Colonic mucosa (tissue), 4 donors: ENCODE measurements at places on chromosomes 11 and 22. TPM values are rescaled to one million over a fixed set of nuclear protein-coding genes. Genes with fewer than 3 reads are reported as not detected.

PRRG4 gene
- 18.6 TPM for total RNA-seq

- H3K4me3 ChIP-seq = no peak overlapping the region
- H3K36me3 ChIP-seq = no peaks in the 10 kb centered on the region
- no peak overlapping the region for H3K27ac ChIP-seq
These were observed 154.6 kb upstream of the TRPC6 start for GRCh38 chr11:101738452-101738851.

- H3K27me3 ChIP-seq = no peaks in the 10 kb centered on the region
- H3K36me3 ChIP-seq = no peaks in the 10 kb centered on the region
- no peaks in the 10 kb centered on the region for H3K4me1 ChIP-seq
- no peak for DNase-seq
These were observed 14.5 kb upstream of the BBOX1 start for GRCh38 chr11:27025957-27026733.

TLCD5 gene
- 1.3 TPM for total RNA-seq

ADSL gene
- total RNA-seq = 26.4 TPM

- H3K27ac ChIP-seq = no peak overlapping the region
- no peak for DNase-seq
- no peaks in the 10 kb centered on the region for H3K4me1 ChIP-seq
- no peaks in the 10 kb centered on the region for H3K27me3 ChIP-seq
- H3K4me3 ChIP-seq = no peak overlapping the region
- peaks cover 15% of the 10 kb centered on the region for H3K36me3 ChIP-seq
These were observed 24.3 kb upstream of the ADSL start for GRCh38 chr22:40322021-40322420.

C11orf97 gene
- total RNA-seq = not detected

DNA sequence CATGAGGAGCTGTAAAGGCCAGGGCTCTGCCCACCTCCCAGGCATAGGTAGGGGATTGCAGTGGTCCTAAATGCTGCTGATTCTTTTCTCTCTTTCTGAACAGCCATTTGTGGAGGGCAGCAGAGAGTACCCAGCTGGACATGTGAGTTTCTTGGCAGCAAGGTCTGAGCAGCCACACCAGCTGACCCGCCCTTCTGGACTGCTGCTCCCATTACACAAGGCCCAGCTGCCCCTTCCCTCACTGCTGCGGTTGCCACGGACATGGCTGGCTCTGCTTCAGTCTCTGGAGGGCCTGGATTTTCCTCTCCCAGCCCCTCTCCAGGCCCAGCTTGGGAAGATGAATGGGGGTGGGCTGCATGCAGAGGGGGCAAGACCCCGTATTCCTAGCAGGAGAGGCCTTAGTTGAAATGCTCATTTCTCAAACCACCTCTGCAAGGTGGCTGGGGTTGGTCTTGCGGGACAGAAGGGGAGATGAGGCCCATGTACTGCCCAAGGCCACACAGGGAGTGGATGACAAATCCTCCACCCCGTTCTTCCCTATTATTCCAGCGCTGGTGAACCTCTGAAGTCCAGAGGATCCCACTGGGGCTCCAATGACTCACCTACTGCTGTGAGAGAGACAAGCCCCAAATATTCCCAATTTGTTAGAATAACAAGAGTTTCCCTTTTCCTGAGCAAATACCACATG is 4.6 kb downstream of the LGALS12 start:
- H3K4me3 ChIP-seq = no peak overlapping the region
- no peaks in the 10 kb centered on the region for H3K27me3 ChIP-seq
- no peak for DNase-seq
- no peaks in the 10 kb centered on the region for H3K36me3 ChIP-seq
- no peaks in the 10 kb centered on the region for H3K4me1 ChIP-seq

ARHGAP20 gene
- 1.3 TPM for total RNA-seq
